Stimulated activated CD4-positive, alpha-beta T cell treated with anti-CD3 and anti-CD28 coated beads, TNF-alpha, amount 100 ng/mL, for 48 hours (primary cell): ENCODE measurements at places on chromosomes 4 and X.

GRCh38 chr4:120007191-120007871 lies 59.3 kb downstream of the MAD2L1 start:
- DNase-seq = no peak

DNA sequence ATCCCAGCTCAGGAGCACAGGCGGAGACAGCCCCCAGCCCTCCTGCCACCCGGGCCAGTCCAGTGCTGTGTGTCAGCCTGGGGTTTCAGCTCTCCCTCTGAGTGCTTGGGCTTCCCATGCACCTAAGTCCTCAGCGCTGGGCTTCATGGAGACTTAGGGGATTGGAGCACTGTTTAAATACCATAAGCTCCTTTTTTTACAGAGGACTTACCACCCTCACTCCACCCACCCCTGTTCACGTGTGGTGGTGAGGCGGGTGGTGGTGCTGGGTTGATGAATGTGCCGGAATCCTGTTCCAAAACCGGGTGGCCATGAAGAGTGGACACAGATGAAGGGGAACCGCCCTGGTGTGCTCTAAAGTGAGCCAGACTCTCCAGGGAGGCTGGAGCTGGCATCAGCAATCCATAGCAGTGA lies 66.9 kb downstream of the PSAPL1 start:
- DNase-seq = no peak

- no peak for DNase-seq
Observed at GRCh38 chr4:55723403-55723802, 87.3 kb upstream of the NMU start.

DNA sequence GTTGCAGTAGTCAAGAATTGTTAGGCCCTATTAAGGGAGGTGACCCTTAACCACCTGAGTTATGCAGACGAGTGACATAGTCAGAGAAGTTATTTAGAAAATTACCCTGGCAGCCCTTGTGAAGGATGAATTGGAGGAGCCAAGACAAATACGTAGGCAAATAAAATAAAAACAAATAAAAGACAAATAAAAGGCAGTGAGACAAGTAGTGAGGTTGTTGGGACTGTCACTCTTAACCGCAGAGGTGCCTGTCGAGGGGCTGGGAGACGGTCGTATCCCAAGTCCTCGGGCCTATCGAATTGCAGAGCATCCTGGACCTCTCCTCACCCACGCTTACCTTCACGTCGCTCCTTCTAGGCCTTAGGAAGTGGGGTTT lies 58.0 kb upstream of the ZC4H2 start:
- no peak for DNase-seq

GRCh38 chr4:184762100-184762499 lies 28.2 kb upstream of the CENPU start:
- DNase-seq = no peak

GRCh38 chrX:87583679-87584078 lies 66.1 kb downstream of the KLHL4 start:
- peak; percentile 5 for DNase-seq

DNA sequence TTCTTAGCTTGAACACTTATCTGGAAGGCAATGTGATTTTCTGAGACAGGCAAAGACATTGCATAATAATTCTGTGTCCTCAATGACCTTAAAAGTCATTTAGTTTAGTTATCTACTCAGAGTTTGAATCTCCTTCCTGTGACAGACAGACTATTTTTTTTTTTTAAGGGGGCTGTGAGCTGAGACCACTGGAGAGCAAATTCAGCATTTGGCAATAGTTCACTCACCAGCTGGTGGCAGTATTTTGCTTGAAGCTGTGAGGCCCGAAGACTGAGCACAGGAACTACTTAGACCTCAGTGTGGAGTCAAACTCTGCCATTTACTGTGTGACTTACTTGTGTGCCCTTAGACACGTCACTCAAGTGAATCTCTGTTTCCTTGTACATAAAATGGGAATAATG lies 22.9 kb upstream of the CPE start:
- DNase-seq = no peak

- DNase-seq = no peak
Observed at GRCh38 chrX:153339662-153340061, 5.7 kb downstream of the ZNF275 start.

GRCh38 chr4:55824865-55825264 lies 5.3 kb downstream of the EXOC1L start:
- no peak for DNase-seq

- DNase-seq = no peak
Observed at GRCh38 chr4:173246719-173247118, 78.1 kb downstream of the GALNT7 start.

GRCh38 chrX:69000877-69001276 lies 164.4 kb downstream of the PJA1 start:
- DNase-seq = no peak

GRCh38 chrX:153595387-153595786 lies 3.6 kb downstream of the CCNQ start:
- no peak for DNase-seq

GRCh38 chr4:78171482-78171881 lies 114.4 kb downstream of the FRAS1 start:
- DNase-seq = no peak

- no peak for DNase-seq
Observed at GRCh38 chr4:95857761-95858160, 17.9 kb downstream of the PDHA2 start.

DNA sequence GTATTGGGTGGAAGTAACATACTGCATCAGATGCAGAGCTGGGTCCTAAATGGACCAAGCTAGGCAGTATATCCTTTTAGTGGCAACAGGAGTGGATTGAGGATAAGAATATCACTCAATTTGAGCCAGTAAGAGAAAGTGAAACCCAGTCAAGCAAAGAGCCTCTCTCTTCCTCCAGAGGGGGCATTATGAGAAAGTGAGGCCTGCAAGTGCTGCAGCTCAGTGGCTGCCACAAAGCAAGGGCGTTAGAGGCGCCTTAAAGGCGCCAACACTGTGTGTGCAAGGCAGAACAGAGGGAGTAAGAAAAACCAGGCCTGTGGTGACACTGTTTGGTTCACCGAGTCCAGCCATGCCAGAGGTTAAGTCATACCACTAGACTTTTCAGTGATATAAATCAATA lies 17.5 kb downstream of the STX18 start:
- peak; percentile 11 for DNase-seq

GRCh38 chrX:109301177-109301576 lies 180.7 kb downstream of the GUCY2F start:
- DNase-seq = no peak

DNA sequence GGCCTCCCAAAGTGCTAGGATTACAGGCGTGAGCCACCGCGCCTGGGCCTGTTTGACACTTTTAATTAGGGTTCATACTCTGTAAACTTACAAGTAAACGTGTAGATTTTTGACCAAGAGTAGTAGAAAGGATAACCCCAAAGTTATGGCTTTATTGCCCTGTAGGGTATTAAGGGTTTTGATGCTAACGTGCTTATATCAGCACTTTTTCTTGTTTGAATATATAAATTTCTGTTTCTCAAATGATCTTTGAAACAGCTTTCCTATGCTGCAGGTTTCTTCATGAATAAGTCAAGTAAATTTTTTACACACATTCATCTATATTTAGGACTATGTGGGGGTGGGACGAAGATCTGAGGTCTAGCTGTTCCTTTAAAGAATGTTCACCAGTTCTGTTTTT lies 29.3 kb upstream of the REPS2 start:
- DNase-seq = no peak

- no peak for DNase-seq
Observed at GRCh38 chr4:124936427-124936826, 223.9 kb upstream of the ANKRD50 start.

GRCh38 chr4:31043382-31044062 lies 323.4 kb downstream of the PCDH7 start:
- DNase-seq = no peak

DNA sequence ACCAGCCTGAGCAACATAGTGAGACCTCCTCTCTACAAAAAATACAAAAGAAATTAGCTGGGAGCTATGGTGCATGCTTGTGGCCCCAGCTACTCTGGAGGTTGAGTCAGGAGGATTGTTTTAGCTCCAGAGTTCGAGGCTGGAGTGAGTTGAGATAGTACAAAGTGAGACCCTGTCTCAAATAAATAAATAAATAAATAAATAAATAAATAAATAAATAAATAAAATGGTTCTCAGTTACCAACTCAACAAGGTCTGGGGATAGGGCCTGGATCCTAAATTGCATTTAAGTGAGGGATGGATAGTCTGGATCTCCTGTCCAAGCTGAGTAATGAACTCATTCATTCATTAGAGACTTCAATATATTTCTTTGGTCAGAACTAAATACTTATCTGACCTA lies 115.7 kb upstream of the IL1RAPL2 start:
- DNase-seq = no peak

- DNase-seq = no peak
Observed at GRCh38 chr4:25713812-25714211, 58.2 kb downstream of the SLC34A2 start.

DNA sequence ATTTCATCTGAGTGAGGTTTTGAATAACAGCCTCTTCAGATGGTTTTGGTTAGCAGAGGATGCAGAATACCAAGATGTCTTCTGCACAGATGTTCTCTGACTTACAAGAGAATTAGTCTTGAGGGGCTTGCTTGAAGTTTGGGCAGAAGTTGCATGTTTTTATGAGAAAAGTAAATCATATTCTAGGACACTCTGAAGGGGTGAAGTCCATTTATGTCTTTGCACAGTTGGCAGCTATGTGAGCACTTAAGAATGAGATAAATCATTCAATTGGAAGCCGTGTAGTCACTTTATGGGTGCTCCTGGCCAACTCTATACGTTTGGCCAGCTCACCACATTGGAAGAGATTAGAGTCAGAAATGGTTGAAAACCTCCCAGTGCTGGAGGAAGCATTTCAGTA lies 252.7 kb upstream of the KCNIP4 start:
- DNase-seq = no peak

DNA sequence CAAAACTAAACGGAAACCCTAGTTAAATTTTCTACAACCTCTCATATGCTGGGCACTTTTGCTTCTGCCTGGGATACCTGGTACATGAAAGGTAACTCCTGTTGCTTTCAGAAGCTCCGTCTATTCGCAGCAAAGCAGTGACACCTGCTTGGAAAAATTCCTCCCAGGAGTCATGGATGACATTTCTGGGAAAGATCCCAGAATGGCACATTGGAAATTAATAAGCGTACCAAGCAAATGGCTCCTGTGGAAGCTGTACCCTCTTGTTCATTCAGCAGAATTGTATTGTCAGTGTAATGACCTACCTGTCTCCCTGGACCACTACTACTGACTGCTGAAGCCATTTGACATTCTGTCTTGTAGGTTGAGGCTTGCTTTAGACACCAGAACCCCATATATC lies 349.7 kb upstream of the NOCT start:
- no peak for DNase-seq

DNA sequence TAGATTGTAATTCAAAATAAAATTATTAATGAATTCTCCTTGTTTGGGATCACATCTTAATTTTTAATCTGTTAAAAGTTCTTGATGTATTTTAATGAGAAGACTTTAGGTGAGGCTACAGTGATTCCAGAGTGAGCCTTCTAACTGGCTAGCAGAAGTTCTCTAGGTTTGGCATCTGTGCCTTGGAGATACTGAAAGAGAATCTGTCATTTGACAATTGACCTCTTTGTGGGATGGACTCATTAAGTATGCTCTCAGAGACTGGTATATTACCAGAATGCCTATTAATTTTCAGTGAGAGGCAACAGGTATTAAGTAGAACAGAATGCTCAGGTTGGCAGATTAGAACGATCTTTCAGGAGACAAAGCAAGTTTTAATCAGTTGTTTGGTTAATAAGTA lies 10.2 kb downstream of the CCNG2 start:
- no peak for DNase-seq

- no peak for DNase-seq
Observed at GRCh38 chr4:2461246-2461960, 7.5 kb upstream of the RNF4 start.
